ENCODE measurements at places on chromosomes 16 and 17.
A peak's percentile ranks its signal among the peaks of the same experiment; 100 is the strongest.

DNA sequence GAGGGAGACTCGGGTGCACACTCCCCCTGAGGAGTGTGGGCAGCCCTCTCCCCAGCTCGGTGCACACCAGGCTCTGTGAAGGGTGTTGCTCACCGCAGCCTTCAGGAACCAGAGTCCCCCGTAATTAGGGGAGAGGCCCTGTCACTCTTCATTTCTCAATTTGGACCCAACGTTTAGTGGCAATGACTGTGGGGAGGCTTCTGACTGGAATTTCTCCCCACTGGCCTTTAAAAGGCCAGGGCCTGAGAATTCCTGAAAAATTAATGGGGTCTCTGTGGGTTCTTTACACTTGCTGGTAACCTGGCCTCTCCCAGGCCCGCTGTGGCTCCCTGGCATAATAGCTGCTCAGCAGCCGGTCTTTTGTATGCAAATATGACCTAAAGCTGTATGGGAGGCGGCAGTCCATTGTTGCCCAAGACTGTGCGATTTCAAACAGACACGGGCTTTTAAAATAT lies 209.7 kb downstream of the MSI2 start:
- DNase-seq = no peak

DNA sequence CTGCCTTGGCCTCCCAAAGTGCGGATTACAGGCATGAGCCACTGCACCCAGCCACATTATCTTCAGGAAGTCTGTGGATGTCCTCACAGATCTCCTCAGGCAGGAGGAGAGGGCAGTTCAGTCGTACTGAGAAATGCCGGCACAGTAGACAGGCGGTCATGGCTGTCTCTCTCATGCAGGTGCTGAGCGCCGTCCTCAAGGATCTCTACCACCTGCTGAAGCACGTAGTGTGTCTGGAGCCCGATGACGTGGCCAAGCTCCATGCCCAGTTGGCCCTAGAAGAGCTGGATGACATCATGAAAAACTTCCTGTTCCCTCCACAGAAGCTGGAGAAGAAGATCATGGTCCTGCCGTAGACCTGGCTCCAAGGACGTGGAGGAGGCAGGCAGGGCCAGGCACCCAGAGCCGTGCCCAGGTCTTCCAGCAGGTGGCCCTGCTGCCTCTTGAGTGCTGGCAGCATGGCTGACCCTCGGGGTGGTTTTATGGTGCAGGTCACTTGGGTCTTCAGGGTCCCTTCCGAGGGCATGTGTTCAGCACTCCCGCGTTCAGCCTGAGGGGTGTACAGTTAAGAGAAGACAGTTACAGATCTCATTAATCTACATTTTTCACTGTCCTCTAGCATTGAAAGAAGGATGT lies 22.0 kb upstream of the HAS3 start:
- no peak for DNase-seq

DNA sequence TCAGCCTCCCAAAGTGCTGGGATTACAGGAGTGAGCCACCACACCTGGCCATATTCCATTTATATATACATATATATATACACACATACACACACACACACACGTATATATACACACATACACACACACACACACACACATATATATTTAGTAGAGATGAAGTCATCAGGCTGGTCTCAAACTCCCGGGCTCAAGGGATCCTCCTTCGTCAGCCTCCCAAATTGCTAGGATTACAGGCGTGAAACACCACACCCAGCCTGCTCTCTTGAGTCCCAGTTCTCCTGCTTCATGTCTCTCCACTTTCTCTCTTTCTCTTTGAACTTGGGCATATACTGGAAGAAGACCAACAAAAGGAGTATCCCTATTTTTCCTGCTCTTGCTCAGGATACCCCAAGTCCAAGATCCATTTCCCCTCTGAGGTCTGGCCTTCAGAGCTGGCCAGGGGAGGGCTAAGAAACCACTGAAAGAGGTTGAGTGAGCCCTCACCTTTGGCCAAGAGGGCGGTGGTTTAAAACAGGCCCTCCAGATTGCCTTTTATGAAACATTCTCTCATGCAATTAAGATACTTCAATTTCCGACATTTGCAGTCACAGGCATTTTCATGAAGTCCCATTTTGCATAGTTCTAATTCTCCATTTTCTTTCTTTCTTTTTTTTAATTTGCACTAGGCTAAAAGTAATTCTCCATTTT lies 37.9 kb downstream of the CIBAR2 start:
- no peak for DNase-seq

GRCh38 chr16:85137323-85138072 lies 25.2 kb upstream of the CIBAR2 start:
- peak; percentile 49 for DNase-seq

GRCh38 chr17:75517297-75517865 lies 1.1 kb downstream of the TSEN54 start:
- peak; percentile 48 for DNase-seq

Measured in kidney tubule cell (primary cell).